ENCODE measurements at places on chromosomes 5 and 9.

- DNase-seq = no peak
Observed at GRCh38 chr9:3480353-3480655, 45.5 kb downstream of the RFX3 start.

- no peak for DNase-seq
Observed at GRCh38 chr9:93259490-93260262, 75.7 kb downstream of the WNK2 start.

DNA sequence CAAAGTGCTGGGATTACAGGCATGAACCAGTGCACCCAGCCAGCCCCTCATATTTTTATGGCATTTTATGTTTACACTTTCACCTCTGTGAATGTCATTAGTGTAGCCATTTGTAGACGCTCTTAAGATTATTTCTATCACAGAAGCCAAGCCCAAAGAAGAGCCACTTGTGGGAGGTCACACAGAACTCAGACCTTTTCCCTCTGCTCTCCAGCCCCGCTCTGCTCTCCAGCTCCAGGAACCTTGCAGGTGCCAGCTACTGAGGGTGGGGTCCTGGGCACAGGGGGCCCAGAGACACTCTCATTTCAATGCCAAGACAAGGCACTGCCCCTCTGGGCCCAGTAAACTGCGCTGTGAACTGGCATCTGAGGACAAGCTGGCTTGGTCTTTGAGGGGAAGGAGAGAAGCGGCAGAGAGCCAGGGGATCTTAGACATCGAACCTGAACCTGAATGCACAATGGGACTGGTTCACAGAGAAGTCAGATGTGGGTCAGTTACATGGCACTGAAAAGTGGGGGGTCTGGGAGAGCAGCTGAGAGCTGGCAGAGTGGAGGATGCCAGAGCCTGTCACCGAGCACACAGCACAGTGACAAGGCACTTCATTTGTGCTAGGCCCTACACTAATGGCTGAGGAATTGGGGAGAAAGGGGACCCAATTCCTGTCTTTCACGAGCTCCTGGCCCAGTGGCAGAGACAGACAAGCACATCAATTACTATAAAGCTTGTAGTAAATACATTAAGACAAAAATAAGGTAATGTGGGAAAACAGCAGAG, 16.7 kb downstream of the ANXA6 start:
- no peak for DNase-seq

GRCh38 chr9:114000671-114001409, 77.3 kb downstream of the AMBP start:
- no peak for DNase-seq

DNA sequence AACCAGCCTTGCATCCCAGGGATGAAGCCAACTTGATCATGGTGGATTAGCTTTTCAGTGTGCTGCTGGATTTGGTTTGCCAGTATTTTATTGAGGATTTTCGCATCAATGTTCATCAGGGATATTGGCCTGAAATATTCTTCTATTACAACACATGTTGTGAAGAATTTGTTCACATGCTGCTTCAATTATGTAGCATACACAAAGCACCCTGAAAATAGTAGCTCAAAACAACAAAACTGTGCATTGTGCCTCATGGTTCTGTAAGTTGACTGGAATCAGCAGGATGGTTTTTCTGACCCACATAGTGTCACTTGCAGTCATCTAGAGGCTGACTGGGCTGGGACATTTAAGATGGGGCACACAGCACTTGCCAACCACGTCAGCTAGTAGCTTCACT, 193.9 kb downstream of the SYK start:
- DNase-seq = no peak

DNA sequence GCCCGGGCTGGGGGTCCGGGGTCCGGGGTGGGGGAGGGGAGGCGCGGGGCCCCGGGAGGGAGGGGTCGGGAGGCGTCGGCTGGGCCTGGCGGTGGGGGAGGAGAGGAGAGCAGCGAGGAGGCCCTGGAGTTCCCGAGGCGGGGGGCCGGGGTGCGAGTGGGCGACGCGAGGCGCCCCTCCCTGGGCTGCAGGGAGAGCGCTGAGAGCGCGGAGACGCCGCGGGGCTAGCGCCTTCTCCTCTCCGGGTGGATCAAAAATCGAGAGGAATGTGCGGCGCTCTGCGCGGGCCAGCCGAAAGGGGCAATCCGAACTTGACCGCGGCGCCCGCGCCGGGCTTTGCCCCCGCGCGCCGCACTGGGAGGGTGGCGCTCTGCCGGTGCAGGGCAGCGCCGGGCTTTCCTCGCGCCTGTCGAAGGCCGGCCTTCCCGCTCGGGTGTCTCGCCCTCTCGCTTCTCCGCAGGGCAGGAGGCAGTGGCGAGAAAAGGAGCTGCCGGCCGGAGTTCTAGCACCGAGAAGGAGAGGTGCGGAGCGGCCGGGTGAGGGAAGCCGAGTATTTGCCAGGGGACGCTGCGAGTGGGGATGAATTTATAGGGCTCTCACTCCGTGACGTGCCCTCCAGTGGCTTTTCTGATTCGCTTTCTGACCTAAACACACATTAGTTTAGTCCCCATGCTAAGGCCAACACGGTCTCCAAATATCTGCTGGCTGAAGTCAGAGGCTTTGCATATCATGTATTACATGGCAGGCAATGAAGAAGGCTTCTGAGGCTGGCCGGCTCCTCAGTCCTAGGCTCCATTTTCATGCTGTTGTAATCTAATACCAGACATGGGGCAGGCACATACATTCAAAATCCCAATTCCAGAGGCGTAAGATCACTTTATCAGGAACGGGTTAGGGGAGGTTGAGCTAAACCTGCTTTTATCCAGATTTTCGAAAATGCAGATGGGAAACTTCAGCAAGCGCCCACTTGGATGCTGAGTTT, 503 bp upstream of the GDNF start:
- DNase-seq = no peak

- DNase-seq = no peak
Observed at GRCh38 chr9:81829195-81829882, 98.9 kb upstream of the SPATA31D4 start.

DNA sequence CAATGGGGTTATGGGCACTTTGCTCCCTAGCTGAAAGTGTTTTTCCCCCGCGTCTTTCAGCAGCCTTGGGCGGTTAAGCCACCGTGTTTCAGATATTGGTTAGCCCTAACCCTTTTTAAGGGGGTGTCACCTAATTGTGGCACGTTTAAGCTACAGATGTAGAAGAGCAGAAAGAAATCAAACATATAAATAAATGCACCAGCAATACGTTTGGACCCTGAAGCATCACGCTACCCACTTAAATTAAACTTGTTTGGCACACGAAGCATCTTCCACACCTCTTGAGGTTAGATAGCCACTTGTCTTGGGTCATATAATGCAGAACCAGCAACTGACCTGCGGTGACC, 768 bp downstream of the YTHDC2 start:
- no peak for DNase-seq

- DNase-seq = no peak
Observed at GRCh38 chr5:157971571-157972216, 112.7 kb upstream of the CLINT1 start.

- no peak for DNase-seq
Observed at GRCh38 chr9:97773723-97774122, 76.6 kb upstream of the XPA start.

- DNase-seq = no peak
Observed at GRCh38 chr5:137372773-137373160, 126.4 kb downstream of the SPOCK1 start.

Data from central memory CD4-positive, alpha-beta T cell (primary cell).